ENCODE measurements at places on chromosomes 5 and 9.
A peak's percentile ranks its signal among the peaks of the same experiment; 100 is the strongest.

- DNase-seq: no peak
Observed at GRCh38 chr5:166672431-166672830, 1619.0 kb upstream of the WWC1 start.

GRCh38 chr9:111783857-111784256, 10.9 kb downstream of the SHOC1 start:
- peak; percentile 86 for DNase-seq

DNA sequence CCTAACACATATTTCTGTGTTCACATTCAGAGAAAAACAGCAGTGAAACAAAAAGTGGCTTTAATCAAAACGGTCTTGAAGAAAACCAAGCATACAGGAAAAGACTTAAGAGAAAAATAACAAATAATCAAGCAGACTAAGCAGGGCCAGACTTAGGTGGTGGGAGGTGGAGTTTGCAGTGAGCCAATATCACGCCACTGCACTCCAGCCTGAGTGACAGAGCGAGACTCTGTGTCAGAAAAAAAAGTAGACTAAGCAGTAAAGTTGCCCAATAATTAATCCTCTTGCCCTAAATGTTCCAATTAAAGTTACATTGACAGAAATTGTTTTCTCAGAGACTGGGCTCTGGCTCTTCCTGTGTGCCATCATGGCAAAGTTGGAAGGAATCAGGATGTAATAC, 26.6 kb upstream of the GLDC start:
- no peak for DNase-seq

DNA sequence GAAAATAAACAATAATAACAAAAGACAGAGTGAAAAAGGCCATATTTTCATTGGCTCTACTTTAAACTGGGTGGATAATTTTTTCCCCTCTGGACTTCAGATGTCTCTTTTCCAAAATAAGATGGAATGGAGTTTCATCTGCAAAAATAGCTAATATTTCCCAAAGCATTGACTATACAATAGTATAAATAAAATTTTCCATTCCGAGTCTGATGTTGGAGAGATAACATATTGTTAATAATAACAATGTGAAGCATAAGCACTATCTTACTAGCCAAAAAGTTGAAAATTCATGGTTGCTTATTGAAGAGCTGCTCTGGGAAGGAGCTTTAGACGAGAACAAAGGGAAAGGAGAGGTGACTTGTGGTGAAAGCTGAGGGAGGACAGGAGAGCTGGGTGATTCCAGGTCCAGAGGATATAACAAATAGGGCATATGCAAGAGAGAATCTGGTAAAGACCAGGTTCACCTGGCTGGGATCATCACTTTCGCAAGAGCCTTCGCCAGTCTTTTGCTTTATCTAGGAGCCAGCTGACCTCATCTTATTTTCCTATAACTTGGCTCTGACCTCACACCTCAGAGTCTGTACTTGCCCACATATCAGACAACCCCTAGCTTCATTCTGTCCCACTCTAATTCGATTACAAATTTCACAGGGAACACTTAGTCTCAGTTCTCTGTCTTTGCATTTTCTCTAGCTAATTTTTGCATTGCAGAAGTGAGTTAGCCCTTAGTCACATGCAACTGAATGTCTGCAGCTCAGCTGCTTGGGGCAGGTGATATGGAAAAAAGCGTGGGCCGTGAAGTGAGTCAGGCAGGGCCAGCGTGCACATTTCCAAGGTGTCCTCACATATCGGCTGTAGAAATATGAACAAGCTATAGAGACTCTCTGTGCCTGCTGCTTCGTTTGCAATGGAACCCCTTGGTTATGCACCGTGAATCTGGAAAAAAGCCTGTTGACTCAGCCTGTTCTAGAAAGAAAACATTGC, 7.6 kb upstream of the ZNF474 start:
- no peak for DNase-seq

DNA sequence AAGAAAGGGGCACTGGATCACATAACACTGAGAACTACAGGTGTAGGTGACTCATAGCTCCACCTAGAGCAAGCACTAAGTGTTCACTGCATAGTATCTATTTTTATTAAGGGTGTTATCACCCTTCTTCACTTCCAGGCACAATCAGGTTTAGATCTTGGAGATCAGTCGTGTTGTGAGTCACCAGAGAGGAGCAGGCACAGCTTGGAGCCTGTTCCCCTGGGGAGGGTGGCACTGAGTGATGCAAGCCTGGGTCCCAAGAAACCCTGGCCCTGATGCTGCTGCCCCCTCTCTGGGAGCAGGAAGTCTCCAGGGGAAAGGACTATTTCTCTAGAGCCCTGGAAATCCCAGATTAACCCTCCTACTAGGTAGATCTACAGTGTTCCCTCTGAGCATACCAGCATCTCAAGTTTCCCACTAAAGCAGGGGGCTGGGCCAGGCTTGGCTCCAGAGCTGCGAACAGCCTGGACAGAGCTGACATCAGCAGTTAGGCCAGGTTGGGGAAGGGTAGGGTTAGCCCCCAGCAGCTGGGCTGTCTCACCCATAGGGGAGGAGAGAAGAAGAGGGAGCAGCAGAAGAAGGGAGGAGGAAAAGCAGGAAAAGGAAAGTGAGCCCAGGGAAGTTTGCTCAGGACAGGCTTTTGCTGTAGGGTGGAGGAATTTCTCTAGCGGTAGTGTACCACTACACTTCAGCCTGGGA, 28.1 kb upstream of the SPINK4 start:
- DNase-seq: peak; percentile 73

All from NCI-H82 (cell line).